ENCODE measurements at places on chromosomes 6 and 20.
A peak's percentile ranks its signal among the peaks of the same experiment; 100 is the strongest.

GRCh38 chr6:166853371-166854325 lies 102.7 kb downstream of the RNASET2 start:
- peak; percentile 56 for DNase-seq

DNA sequence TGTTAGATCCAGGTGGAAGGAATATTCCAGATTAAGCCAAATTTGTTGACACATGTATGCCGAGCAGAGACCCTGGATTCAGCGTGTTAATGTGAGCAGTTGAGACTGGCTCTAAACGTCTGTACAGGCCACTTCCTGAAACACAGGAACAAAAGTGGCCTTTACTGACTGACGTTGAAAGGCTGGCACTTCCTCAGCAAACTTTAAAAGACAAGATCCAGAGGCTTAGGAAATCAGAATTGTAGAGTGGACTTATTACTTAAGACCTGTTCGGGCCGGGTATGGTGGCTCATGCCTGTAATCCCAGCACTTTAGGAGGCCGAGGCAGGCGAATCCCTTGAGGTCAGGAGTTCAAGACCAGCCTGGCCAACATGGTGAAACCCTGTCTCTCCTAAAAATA lies 125.7 kb upstream of the ARID1B start:
- DNase-seq, result no peak

GRCh38 chr20:3313683-3314065 lies 74.7 kb upstream of the SLC4A11 start:
- no peak for DNase-seq

DNA sequence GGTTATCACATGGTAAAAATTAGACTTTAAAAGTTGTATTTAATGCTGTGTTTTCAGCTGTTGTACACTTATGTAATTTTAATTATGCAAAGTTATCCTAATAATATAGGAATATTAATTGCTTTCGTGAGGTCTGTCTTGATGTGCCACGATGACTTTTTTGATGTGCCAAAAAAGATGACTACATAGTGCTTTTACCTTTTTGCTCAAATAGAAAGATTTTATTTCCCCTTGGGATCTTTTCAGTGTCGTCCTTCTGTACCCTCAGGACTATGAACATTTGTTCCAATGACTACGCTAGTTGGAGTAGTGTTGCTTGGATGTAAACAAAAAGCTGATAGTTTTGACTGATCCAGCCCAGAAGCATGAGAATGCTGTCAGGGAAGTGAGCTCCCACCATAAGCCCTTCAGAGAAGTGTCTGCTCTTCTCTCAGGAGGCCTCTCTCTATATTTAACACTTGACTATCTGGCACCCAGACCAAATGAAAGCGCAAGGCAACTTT lies 1.2 kb upstream of the CD164 start:
- DNase-seq, result no peak

DNA sequence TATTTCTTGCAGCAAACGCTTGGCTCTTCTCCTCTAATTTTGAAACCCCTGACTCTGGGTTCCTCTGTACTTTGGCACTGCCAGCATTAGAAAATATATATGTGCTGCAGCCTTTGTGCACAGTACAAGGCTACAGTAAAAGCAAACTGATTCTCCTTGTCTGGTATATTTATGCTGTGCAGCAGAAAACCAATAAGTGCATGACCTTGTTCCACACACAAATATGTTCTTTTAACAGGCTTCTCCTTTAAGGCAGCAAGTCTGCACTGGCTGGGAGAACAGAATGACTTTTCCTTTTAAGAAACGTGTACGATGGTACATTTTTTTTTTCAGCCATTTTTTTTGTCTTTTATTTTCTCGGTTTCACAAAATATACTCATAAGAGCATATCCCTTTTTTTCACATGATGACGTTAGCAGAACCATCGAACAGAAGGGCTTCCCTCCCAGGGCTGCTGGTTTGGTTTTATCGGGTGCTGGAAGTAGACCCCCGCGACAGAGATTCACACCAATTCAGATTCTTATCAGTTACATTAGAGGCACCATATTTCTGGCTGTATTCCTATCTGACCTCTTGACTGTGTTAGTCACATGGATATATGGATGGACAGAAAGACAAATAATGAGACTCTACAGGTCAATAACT lies 129.9 kb upstream of the ARID1B start:
- DNase-seq, result no peak

GRCh38 chr20:20463933-20464374 lies 96.0 kb downstream of the INSM1 start:
- peak; percentile 91 for DNase-seq

DNA sequence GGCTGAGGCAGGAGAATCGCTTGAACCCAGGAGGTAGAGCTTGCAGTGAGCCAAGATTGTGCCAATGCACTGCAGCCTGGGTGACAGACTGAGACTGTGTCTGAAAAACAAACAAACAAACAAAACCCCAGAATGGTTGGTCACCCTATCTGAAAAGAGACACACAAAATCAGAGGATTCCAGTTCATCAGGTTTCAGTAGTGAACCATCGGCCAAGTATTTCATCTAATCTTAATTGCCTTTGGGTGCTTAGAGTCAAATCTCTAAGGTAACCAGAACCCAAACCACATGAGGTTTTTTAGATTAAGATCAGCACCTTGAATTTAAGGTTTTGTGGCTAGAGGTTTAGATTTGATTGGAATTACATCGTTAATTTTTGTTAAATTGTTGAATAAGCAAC lies 8.3 kb upstream of the ZBTB2 start:
- DNase-seq, result no peak

GRCh38 chr6:142975365-142975764 lies 30.4 kb upstream of the HIVEP2 start:
- peak; percentile 25 for DNase-seq

GRCh38 chr20:45538209-45538799 lies 978 bp downstream of the WFDC6 start:
- peak; percentile 72 for DNase-seq

GRCh38 chr6:56730663-56731529 lies 88.2 kb upstream of the DST start:
- no peak for DNase-seq

Measured in GM23338 (cell line).